Foreskin keratinocyte (primary cell): ENCODE measurements at places on chromosomes 16 and 17.
A peak's percentile ranks its signal among the peaks of the same experiment; 100 is the strongest.

GRCh38 chr17:66354981-66355380, 52.6 kb downstream of the PRKCA start:
- no peak for DNase-seq

- DNase-seq: no peak
Measured at GRCh38 chr17:77499699-77500435, 359.1 kb downstream of the SEC14L1 start.

GRCh38 chr16:56732832-56733231, 2.9 kb downstream of the NUP93 start:
- DNase-seq: no peak

- DNase-seq: peak; percentile 92
Measured at GRCh38 chr17:74282587-74283370, 8.7 kb downstream of the DNAI2 start.

DNA sequence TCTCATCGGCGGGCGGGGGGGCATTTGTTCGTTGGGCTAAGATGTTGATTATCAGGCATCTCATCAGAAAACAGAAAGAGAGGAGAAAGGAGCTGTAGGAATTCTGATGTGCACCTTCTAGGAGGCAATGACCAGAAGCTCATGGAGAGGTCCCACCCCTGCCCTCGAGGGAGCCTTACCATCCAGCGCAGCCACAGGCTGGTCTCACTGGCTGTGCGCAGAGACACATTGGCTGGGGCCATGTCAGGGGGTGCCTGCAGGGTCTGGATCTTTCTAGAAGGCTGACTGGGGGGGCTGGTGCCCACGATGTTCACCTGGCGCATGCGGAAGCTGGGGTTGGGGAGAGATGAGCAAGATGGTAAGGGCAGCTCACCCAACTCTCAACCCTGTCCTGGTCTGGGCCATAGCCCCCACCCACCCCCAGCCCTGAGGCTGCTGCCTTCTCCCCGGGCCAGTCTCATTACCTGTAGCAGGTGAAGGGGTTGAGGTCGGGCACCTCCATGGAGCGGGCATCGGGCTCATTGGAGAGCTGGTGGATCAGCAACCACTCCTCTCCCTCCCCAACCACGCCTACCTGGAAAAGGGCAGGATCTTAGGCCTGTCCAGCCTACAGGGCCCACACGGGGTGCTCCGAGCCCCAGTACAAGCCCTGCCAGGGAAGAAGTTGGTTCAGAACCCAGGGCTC, 86.2 kb upstream of the CDC42EP4 start:
- no peak for DNase-seq

GRCh38 chr17:57986841-57987580, 1.0 kb downstream of the VEZF1 start:
- peak; percentile 52 for DNase-seq

- peak; percentile 38 for DNase-seq
Measured at GRCh38 chr16:27408012-27408601, 6.1 kb downstream of the IL21R start.

DNA sequence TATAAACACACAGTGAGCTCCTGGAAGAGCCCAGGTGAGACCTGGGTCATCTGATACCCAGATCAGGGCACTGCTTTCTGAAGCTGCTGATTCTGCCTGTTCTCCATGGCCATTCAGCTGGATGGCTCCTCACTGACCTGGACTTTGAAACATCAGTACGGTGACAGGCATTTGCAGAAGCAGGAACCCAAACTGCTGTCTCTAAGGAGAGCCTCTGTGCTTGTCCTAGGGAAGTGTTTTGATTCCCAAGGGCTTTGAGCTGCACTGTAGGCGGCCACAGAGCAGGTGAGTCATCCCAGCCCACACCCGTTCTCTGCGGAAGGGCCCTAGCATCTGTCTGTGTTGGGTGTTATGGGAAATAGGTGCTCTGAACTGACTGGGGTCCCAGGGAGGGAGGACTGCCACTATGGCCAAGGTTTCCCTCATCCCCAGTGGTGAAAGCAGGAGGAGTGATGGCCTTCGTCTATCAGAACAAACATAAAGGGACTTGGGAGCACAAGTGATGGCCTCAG, 60.7 kb upstream of the ADCY9 start:
- peak; percentile 52 for DNase-seq

DNA sequence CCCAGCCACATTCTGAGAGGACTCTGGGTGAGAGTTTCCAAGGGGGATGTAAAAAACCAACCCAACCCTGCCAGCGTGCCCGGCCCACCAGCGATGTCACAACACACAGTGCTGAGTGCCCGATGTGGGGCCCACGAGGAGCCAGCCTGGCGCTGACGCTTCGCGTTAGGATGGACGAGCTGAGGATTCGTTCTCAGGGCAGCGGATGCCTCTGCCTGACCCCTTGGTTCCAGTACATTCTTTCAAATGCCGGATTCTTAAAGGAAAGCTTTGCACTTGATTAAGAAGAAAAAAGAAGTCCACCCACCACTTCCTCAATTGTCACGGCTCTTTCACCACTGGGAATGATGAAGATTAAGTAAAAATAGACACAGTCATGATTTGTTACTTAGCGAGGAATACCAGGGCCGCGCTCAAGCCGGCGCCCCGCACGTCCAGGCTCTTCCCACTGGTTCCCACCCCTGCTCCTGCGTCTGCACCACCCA, 79.4 kb downstream of the IRF8 start:
- DNase-seq: no peak

DNA sequence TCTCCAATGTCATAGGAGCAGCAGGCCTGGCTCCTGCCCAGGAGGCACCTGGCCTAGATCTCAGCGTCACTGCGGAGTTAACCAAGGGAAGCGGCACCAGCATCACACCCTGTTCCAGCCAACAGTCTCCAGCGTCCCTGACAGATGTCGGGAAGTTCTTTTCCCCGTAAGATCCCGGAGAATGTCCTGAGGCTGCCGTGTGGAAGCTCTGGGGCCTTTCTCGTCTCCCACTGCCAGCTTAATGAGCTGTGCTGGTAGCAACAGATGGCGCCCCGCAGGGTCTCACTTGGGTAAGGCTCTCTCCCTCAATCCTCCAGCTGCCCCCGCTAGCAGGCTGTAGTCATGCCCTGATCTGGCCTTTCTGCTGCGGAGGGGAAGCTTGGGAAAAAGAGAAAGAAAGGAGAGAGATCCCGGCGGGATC, 57.5 kb downstream of the MARCHF10 start:
- no peak for DNase-seq

GRCh38 chr16:67915831-67916723, 15.6 kb downstream of the CTRL start:
- no peak for DNase-seq

DNA sequence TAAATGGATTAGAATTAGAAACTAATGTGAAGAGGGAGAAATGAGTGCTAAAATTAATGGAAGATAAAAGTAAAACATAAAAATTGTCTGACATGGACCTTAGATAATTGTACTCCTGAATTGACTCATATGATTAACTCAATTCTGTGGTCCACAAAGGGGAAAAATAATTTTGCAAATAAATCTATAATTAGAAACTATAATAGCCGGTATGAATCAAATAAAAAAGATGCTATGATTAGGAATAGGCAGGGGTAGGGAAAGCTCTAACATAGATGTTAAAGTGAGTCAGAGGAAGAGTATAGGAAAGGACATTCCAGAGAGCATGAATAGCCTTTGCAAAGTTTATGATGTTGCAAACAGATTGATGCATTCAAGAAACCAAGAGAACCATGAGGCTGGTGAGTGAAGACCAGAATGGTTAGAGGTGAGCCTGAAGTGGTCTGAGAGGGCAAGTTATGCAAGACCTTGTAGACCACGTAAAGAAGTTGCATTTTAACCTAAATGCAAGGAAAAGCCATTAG, 262.1 kb upstream of the CA10 start:
- peak; percentile 14 for DNase-seq

GRCh38 chr16:80993834-80994233, 12.9 kb downstream of the CMC2 start:
- no peak for DNase-seq

GRCh38 chr17:20273741-20274500, 193.4 kb downstream of the LGALS9B start:
- DNase-seq: no peak

GRCh38 chr16:74448990-74449389, 27.7 kb upstream of the CLEC18B start:
- DNase-seq: peak; percentile 92

DNA sequence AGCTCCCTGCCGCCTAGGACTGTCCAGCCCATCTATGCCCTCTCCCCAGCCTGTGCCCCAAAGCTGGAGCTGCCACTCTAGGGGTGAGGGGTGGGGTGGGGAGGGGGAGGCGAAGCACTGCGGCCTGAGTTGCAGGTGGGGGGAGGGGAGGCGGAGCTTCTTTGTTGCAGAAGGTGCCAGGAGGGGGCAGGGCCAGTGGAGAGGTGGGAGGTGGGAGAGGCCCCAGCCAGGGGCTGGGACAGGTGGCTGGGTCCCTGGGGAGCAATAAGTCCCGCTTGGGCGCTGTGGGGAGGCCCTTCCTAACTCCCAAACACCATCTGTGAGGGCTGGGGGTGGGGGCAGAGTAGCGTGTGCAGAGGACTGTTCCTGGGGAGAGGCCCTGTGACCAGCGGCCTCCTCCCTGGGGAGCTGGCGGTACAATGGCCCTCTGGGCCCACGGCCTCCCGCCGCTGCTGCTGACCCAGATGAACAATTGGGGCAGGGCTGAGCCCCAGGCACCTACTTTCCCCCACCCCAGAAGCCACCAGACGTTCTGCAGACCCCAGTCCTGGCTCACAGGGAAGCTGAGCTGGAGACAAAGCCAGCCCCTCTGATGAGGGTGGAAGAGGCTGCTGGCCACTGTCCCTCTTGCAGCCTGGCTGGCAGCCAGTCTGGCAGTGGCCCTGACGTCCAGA, 2.2 kb upstream of the NTN3 start:
- no peak for DNase-seq

GRCh38 chr16:27539120-27539519, 10.6 kb downstream of the GTF3C1 start:
- DNase-seq: no peak

DNA sequence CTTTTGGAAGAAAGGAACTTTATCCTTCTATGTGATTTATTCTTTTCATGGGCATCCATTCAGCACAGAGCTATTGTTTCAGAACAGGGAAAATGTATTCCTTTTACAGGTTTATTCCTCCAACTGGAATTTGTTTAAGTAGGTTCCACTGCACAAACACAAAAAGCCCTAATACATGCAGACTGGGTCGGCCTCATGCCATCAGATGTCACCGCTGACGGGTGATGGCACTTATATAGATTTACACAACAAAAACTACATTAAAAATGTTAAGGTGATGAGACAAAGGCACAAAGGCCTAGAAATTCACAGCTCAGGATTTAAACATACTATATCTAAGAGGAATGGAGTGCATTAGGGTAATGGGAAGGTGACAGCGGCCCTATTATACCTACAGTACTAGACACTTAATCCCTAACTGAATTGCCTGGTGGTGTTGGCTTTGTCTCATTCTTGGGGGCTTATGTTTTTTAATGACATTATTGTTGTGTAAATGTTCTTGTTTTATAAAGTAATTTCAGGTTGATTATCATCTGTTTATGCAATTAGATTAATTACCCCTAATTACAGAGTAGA, 276.4 kb upstream of the PSMD7 start:
- no peak for DNase-seq

GRCh38 chr17:2084766-2085647, 30.1 kb downstream of the HIC1 start:
- no peak for DNase-seq

- no peak for DNase-seq
Measured at GRCh38 chr17:4877089-4877488, 22.2 kb upstream of the C17orf107 start.

DNA sequence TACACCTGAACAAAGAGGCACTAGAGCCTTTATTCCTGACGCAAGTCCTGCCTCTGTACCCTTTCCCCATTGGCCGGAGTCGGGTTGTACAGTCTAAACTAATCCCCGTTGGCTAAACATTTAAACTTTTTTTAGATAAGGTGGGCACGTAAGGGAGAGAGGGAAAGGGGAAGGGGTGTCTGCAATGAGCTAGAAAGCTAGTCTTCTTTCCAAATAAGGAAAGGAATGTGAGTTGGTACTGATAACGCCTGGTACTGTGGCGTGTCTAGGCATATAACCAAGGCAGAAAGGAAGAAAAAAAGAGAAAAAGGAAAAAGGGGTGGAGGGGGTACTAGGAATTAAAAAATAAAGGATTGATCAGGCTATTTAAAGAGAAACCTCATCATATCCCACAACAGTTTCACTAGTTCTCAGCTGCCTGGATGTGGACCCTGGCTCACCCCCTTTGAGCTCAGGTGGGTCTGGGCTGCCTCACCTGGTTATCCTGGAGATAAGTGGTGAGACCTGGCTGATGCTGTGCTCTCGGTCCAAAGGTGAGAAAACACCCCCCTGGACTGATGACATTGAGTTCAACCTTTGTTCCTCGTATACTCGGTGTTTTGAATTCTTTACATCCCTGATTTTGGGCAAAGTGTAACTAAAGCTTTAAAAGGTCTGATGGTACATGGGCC, 90.9 kb upstream of the EEF2KMT start:
- DNase-seq: no peak

DNA sequence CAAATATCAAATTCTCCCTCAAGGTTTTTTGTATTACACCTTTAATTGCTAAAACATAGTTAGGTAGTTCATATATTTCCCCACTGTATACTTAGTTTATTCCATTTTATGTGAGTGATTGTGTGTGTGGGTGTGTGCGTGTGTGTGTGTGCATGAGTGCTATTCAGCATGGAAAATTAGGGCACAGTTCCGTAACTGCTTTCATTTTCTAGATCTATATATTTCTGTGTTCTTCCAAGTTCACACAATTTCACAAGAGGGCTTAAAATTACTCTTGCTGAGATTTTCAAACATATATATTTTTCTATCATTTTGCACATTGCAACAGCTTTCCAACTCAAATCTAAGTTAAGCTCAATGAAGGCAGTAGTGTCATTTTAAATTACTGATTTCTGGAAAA, 782.9 kb upstream of the SOX9 start:
- no peak for DNase-seq

DNA sequence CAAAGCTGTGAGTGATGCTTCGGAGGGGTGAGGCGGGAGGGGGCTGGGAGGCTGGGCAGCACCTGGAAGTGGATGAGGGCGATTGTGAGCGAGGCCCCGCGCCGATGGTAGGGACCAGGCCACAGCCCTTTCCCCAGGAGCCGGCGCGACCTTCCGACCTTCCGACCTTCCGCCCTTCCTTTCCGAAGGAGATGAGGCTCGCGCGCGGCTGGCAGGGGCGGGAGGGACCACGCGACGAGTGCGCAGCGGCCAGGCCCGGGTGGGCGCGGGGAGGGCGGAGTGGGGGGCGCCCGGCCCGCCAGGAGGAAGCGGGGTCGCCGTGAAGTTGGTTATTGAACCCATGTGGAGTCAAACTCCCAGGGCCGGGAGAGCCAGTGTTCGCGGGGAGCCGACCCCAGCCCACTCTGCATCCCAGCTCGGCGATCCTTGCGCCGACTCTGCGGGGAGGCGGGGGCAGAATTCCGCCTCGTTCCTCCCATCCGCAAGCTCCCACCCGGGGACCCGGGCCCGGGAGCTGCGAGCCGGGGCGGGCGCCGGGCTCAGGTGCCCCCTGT, 56.6 kb downstream of the RAP1GAP2 start:
- no peak for DNase-seq
